ENCODE measurements at places on chromosomes 3 and 15.

DNA sequence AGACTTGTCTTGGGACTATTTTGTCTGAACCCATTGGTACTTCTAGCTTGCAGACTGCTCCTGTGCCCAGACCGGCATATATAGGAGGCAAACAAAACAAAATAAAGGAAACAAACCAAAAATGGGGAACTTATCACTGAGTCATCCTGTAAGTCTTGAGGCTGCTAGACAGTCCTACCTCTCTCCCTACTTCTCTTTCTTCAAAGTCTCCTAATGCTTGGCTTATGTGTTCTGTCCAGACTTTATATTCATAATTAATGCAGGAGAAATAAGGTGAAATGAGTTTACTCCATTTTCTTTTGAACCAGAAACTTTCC lies 266.2 kb downstream of the ZNF385D start:
- no peak for DNase-seq

- DNase-seq: no peak
Measured at GRCh38 chr3:51945926-51946705, 4.0 kb downstream of the PARP3 start.

DNA sequence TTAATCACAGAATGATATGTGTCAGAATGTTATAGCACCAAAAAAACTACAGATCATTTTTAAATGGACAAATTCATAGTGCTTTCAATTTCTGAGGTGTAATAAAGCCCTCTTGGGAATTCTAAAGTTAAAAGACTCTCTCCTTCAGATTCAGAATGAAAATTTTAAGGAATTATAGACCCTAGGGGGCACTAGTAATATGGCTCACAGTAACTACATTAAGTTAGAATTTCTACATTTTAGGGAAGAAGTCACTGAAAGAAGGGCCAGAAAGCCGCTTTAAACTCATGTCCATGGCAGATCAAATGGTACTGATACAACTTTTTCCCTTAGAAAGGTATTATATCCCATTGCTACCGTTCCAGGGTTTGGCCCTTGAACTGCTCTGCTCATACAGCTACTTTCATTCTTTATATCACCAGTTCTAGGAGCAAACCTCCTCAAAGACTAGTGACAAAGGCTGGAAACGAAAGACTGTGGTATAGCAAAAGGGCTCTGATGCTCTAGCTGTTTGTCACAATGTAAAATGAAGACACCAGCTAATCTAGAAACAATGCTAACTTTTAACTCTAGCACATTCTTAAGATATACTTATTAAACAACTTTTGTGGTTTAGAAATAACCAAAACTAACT lies 18.1 kb downstream of the DAZL start:
- DNase-seq: no peak

- no peak for DNase-seq
Measured at GRCh38 chr3:8593021-8593827, 51.4 kb downstream of the SSUH2 start.

- DNase-seq: no peak
Measured at GRCh38 chr15:83657549-83657948, 3.6 kb downstream of the ADAMTSL3 start.

- DNase-seq: peak; percentile 37
Measured at GRCh38 chr3:51706788-51707731, at the start of gene GRM2. Gene GRM2, plus strand, starts transcription at chr3:51707068. Its CDS starts 1,916 bp downstream, at chr3:51708984.

DNA sequence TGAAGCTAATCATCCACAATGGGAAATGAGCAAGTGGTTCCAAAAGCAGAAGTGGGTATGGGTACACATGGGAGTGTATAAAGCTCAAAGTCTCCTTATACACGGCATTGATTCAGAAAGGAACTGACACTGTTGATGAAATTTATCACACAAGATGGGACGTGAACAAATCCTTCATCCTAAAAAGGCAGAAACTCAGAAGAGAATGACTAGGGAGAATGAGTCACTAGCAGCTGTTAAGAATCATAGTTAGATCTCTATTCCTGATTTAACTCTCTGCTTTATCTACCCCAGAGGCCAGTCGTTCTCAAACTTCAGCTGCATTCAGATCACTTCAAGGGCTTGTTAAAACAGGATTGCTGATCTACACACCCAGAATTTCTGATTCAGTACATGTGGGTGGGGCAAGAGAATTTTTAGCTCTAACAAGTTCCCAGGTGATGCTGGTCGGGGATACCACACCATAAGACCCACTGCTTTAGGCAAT lies 97.7 kb upstream of the PHLDB2 start:
- no peak for DNase-seq

GRCh38 chr3:21531909-21532308 lies 219.1 kb downstream of the ZNF385D start:
- no peak for DNase-seq

- DNase-seq: no peak
Measured at GRCh38 chr3:193865339-193865738, 270.6 kb upstream of the HES1 start.

DNA sequence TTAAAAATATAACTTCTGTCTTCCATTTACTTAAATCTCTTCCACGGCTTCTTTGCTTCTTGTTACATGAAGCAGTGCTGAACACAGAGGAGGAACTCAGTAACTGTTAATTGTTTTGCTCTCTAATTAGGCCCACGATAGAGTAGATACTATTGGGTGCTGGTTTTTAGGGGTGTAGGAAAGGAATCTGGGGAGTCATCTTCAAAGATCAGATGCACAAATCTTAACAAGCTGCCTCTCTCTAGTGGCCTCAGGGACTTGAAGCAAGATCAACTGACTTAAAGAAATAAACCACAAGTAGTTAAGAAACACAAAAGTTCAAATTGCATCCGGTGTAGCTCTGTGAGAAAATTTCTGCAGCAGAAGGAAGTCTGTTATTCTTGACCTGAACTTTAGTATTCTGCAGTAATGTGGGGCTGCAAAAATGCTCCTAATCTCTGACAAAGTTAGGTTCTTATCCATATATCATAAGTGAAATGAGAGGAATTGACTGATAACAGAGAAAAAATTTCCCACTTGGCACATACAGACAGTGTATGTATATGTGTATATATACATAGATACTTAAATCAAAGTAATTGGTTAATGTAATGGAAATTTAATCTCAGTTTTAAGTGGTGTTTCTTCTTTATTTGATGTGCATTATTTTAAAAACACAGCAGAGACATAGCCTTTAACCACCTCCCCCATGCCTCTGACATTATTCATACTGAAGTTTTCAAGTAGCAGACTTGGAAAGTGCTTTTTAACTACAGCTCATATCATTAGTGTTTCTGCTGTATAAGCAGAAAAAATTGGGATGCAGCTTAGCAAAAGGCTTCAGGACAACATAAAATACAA lies 51.8 kb downstream of the CHST2 start:
- no peak for DNase-seq

- no peak for DNase-seq
Measured at GRCh38 chr3:139718415-139718814, 40.6 kb upstream of the NMNAT3 start.

- no peak for DNase-seq
Measured at GRCh38 chr3:186181901-186182300, 73.0 kb upstream of the ETV5 start.

- DNase-seq: no peak
Measured at GRCh38 chr3:122067214-122067550, 12.0 kb downstream of the CD86 start.

DNA sequence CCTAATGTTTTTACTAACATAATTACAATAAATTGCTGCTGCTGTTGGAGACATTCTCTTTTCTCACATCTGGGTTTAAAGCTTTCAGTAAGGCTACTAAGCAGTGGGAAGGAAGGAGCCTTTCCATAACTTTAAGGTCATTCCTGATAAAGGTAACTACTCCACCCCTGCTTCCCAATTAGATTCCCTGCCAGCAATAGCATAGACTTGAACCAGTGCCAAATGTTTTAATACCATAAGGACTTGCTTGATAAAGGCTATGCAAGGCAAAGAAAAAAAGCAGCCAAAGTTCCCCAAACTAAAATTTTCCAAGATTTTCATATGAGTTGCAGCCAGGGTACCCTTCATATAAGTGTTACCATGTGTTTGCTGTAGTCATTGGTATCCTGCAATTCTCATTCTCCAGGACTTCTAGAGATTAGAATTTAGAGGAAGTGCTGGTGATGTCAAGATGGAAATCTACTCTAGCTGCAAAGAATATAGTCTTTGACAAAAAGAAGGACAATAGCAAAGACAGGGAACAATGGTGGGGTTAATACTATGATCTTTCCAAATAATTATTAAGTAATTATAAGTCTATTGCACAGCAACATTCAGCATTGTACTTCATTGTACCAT lies 106.1 kb downstream of the FILIP1L start:
- DNase-seq: no peak

DNA sequence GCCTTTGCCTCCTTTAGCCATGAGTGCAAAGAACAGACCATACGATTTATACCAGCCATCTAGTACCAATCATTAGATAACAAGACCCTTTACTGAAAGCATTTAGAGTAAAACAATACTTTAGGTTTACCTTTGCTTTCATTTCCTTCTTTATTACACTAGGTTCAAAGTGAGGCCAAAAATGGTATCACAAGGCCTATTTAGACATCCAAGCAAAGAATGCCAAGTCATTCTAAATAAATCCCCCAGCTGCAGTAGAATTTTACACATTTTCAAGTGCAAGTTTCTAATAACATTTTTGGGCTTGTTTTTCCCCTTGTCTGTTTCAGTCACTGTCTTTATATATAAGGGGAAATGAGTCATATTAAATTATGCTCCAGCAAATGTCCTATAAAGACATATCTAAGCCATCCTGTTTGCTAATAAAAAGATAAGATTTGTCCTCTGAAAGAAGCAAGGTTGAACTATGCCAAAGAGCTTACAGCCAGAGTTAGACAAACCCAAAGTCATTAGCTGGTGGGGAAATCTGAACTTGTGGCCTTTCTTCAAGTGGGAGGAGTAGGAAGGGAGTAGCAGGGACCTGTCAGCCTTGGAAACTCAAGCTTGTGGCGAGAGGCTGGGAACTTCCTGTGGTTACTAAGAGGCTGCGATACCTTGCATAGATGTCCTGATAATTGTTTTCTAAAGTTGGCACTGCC lies 232.7 kb downstream of the MECOM start:
- no peak for DNase-seq

DNA sequence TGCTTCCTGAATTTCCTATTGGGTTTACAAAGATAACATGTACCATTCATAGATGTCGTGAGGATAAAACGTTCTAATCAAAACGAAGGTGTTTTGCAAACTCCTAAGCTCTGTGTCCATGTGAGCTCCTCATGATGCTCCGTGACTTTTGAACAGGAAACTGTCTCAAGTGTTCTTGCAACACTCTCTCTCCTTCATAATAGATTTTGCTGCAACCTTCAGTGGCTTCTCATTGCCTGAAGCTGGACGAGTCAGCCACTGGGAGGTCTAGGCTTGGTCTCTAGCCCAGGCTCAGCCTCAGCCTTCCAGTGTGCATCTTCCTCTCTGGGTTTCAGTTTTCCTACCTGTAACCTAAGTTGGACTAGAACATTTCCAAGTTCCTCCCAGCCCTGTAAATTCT lies 18.7 kb upstream of the BCL2A1 start:
- DNase-seq: no peak

DNA sequence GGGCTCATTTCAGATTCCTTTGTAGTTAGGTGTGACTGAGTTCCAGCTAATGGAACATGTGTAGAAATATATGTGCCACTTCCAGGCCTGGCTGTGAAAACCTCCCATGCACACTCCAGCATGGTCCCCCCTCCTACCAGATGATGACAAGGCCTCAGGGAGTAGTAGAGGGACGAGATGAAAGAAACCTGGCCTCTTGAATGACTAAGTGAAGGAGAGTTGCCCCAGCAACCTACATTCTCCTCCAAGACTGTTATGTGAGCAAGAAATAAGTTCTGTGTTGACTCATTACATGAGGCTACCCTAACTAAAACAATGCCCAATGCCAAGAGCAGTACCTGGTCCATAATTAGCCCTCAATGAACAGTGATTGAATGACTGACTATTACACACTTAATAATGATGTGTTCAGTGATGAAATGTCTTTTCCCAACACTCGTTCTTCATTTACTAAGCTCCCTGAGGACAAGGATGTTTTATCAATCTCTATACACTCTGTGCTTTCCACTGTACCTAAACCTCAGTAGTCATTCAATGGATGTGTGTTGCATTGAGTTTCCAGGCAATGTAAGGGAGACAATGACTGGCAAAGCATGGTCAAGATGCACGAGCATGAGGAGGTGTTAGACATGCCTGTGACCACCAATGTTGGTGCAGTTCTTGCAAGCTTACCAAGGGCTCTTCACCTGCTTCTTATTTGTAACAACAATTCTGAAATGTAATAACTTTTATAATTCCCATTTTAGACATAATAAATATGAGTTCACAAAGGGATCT lies 62.0 kb upstream of the BCL6 start:
- DNase-seq: peak; percentile 39

DNA sequence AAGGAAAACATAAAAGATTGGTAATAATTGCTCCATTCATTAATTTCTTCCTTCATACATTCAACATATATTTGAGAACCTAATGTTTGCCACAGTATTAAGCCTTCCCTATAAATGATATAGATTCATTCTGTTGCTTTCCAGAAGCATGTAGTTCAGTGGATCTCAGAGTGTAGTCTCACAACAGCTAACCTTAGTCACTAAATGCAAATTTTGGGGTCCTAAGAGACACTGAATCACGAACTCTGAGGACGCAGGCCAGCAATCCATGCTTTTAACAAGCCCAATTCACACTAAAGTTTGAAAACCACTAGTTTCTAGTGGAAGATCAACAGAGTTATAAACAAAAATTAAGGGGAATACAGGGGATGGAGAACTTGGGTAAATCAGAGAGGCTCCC lies 7.2 kb upstream of the AQR start:
- no peak for DNase-seq

- no peak for DNase-seq
Measured at GRCh38 chr3:77707281-77707680, 667.4 kb downstream of the ROBO2 start.

DNA sequence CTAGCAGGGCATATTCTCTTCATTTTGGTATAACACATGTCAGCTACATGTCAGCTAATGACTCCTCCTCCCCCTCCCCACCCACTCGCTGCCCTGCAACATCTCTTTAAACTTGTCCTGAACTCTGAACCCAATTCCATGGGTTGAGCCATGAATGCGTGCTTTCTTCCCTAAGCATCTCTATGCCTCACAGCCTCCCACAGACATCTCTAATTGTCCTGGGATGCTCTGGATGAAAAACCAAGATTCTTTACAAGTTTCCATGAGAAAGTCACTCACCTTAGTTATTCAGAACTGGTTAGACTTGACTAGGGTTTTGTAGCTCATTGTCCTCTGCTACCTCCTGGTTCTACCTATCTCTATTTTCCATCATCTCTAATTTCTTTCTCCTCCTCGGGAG lies 629.1 kb downstream of the TBL1XR1 start:
- no peak for DNase-seq

Measured in activated naive CD8-positive, alpha-beta T cell treated with anti-CD3 and anti-CD28 coated beads, Interleukin-2, amount 50 U/mL, for 24 hours (primary cell).